ENCODE measurements at places on chromosomes 5 and 9. TPM values are rescaled to one million over a fixed set of nuclear protein-coding genes. Genes with fewer than 3 reads are reported as not detected.

- DNase-seq = no peak
Observed at GRCh38 chr5:146698651-146699050, 179.9 kb downstream of the PPP2R2B start.

DNA sequence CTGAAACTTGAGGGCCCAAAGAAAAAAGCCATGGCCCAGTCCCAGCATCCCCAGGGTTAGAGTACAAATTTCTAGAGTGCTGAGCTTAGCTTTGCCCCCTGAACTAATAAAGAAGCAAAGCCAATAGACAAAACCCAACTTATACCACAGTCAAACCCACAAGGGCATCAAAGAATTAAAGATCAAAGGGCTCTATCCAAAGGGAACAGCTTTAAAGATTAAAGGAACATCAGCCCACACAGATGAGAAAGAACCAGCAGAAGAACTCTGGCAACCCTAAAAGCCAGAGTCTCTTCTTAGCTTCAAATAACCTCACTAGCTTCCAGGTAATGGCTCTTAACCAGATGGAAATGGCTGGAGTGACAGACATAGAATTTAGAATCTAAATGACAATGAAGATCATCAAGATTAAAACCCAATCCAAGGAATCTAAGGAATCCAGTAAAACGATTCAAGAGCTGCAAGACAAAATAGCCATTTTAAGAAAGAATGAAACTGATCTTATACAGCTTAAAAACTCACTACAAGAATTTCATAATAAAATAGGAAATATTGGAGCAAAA, 93.9 kb downstream of the YIPF5 start:
- DNase-seq = no peak

Gene DPYSL3
- total RNA-seq = 65.2 TPM

DNA sequence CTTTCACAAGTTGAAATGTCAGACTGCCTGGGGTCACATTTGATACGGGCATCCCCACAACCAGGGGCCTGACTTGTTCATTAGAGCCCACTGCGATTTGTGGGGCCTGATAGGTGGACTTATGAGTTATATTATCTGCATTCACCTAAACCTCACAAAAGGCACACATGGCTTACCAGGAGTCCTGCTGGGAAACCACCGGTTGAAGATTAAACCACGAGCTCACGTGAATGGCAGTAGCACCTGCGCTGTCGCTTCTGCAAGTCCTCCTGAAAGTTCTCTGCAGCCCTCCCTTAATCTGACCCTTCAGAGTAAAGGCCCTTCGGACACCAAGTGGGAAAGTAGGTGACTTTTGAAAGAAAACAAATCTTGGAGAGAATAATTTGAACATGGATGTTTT, 68.9 kb downstream of the PPIC start:
- DNase-seq = no peak

DNA sequence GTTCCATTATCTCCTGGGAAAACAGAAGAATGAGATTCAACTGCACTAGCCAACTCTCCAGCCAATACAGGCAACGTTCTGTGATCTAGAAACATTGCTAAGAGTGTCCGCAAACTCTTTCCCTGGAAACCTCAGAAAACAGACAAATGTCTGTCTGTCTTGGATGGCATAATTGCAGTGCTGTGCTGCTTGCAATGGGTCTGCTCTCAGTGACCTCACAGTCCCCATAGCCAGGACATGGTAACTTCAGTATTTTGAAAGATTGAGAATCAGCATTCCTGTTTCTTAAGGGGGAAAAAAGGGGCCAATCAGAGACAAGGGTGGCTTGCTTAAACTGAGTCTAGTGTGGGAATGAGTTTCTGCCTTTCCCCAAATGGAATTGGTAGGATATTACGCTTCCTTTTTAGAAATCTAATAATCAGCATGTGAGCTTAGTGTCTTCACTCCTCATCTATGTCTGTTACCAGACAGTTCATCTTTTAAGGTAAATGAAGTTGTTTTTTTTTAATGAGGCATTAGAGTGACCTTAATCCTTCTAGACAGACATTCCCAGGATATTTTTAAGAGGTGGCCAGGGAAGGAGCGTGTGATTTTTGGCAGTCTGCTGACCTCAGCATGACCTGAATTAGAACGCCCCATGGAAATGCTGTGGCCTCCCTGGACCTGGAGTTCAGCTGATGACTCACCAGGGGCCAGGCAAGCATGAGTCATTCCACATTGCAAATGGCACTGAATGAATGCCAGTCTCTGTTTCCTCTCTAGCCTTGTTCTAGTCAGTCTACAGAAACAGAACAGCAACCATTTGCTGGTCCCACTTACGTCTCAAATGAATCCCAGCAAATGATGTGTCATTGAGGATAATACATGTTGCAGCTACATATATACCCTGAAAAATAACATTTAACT, 210.2 kb upstream of the ACTBL2 start:
- DNase-seq = peak; percentile 92

GRCh38 chr9:80691229-80691628, 998.1 kb downstream of the TLE1 start:
- no peak for DNase-seq

DNA sequence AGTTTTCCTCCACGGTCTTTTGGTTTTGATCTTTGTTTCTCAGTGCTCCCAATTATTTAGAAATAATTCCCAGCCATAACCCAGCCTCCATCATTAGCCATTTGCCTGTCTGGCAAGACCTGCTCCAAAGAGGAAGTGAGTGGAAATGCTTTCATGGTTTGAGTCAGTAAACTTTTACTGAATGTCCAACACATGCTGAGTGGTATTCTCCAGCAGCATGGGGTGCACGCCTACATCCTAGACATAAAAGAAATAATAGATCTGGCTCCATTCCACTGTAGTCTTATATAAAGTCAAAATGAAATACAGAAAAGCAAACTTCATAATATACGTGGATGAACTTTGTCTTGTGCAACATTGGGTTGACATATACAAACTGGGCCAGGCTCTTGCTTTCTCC, 757.2 kb downstream of the TLE1 start:
- DNase-seq = no peak

GRCh38 chr9:93824386-93825294, 130.5 kb downstream of the BARX1 start:
- no peak for DNase-seq

- DNase-seq = no peak
Observed at GRCh38 chr9:78713614-78714405, 416.9 kb downstream of the PSAT1 start.

- no peak for DNase-seq
Observed at GRCh38 chr9:92894711-92895362, 17.0 kb upstream of the ZNF484 start.

GRCh38 chr5:172611913-172612312, 29.1 kb upstream of the NEURL1B start:
- DNase-seq = no peak

GRCh38 chr5:65906256-65906655, 20.1 kb upstream of the ERBIN start:
- no peak for DNase-seq

GRCh38 chr5:54379590-54379989, 69.2 kb upstream of the ARL15 start:
- DNase-seq = no peak

- DNase-seq = no peak
Observed at GRCh38 chr5:68444048-68444447, 228.5 kb downstream of the PIK3R1 start.

Gene PCDHGA1
- total RNA-seq = 0.51 TPM

DNA sequence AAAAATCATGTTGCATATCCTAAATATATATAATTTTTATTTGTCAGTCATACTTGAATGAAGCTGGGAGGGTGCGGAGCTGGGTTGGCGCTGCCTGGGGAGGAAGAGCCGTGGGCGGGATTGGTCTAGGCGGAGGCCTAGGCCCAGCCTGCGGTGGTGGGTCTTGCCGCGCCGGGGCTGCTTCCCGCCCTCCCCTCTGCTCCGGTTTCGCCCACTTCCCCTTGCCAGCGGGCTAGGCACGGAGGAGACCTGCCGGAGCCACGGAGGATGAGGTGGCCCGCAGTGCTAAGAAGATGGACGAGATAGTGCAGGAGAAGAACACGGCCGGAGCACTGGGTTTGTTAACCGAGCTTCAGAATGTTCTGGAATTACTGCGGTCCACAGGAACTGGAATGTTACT, 54.0 kb upstream of the IGFBPL1 start:
- DNase-seq = no peak

- peak; percentile 27 for DNase-seq
Observed at GRCh38 chr9:86500667-86501435, 146.6 kb upstream of the TUT7 start.

- no peak for DNase-seq
Observed at GRCh38 chr9:79208791-79209396, 362.9 kb upstream of the TLE4 start.

GRCh38 chr9:98428454-98428853, 173.0 kb upstream of the TBC1D2 start:
- DNase-seq = no peak

Data from H4 (cell line).